ENCODE measurements at places on chromosomes 11 and 22. TPM values are rescaled to one million over a fixed set of nuclear protein-coding genes. Genes with fewer than 3 reads are reported as not detected.

Gene BACE1
- total RNA-seq, result 14.9 TPM

Gene TSKU
- total RNA-seq, result 11.1 TPM

Gene VSTM5
- total RNA-seq, result not detected

Gene OR52E8
- not detected for total RNA-seq

Gene TPBGL
- not detected for total RNA-seq

Gene SERPIND1
- total RNA-seq, result not detected

Gene RIMBP3C
- total RNA-seq, result not detected

Gene CHRM1
- total RNA-seq, result 0.07 TPM

Gene GPR83
- total RNA-seq, result 0.17 TPM

Gene PKDREJ
- total RNA-seq, result not detected

Gene NCF4
- total RNA-seq, result 6.8 TPM
